Activated CD4-positive, alpha-beta T cell treated with anti-CD3 and anti-CD28 coated beads for 36 hours (primary cell): ENCODE measurements at places on chromosomes 4 and X. TPM values are rescaled to one million over a fixed set of nuclear protein-coding genes. Genes with fewer than 3 reads are reported as not detected.
A peak's percentile ranks its signal among the peaks of the same experiment; 100 is the strongest.

GRCh38 chrX:112368371-112368770 is 285.8 kb upstream of the TRPC5 start:
- no peaks in the 10 kb centered on the region for H3K4me1 ChIP-seq
- no peak for DNase-seq
- no peak overlapping the region for H3K27ac ChIP-seq

DNA sequence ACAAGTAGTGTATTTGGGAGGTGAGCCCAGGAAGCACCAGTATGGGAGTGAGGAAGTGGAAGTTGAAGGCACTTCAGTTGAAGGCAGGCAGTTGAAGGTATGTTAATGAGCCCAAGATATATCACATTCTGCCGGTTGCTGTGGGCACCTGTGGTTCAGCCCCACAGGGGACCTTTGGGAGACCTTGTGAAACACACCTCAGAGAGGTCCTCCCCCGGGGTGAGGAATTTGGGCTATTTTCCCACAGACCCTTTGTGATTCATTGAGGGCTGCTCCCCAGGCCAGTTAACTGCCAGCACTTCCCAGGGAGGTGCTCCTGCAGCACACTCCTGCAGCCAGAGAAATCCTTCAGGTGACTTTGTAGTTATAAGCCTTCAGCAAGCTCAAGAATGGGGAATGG is 45.9 kb downstream of the PTCHD1 start:
- no peak overlapping the region for H3K27ac ChIP-seq
- H3K27me3 ChIP-seq = peaks cover 7% of the 10 kb centered on the region
- H3K4me3 ChIP-seq = no peak overlapping the region
- peaks cover 7% of the 10 kb centered on the region for H3K4me1 ChIP-seq
- H3K36me3 ChIP-seq = no peaks in the 10 kb centered on the region

DNA sequence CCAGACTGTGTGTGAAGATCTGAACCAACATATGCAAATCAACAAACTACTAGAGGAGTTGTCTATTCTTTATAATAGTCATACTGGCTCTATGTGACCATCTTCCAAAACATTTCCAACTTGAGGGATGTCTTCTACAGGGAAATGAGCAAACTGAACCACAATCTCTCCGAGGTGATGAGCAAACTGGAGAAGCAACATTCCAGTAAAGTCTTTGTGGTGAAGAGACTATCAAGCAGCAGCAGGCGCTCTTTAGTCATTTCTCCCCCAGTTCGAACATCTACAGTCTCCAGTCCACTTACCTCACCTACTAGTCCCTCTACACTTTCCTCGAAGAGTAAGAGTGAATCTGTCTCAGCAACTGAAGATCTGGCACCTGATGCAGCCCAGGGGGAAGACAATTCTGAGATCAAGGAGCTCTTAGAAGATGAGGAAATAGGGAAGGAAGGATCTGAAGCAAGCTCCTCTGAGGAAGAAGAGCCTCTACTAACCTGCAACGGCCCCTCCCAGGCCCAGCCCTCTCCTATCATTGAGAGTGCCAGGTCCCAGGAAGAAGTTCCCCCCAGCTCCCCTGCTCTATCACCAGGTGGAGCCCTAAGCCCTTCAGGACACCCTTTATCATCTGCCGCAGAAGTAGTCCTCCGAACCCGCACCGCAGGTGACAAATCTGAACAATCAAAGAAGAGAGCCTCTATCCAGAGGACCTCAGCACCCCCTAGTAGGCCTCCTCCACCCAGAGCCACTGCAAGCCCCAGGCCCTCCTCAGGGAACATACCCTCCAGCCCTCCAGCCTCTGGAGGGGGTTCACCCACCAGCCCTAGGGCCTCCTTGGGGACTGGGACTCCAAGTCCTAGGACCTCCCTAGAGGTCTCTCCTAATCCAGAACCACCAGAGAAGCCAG is 98.1 kb downstream of the HNRNPD start:
- DNase-seq = no peak
- no peak overlapping the region for H3K27ac ChIP-seq
- H3K4me1 ChIP-seq = peaks cover 19% of the 10 kb centered on the region
- H3K4me3 ChIP-seq = no peak overlapping the region
- no peaks in the 10 kb centered on the region for H3K36me3 ChIP-seq

- no peaks in the 10 kb centered on the region for H3K27me3 ChIP-seq
- no peak overlapping the region for H3K4me3 ChIP-seq
- H3K4me1 ChIP-seq = no peaks in the 10 kb centered on the region
- DNase-seq = no peak
- no peaks in the 10 kb centered on the region for H3K36me3 ChIP-seq
- H3K27ac ChIP-seq = no peak overlapping the region
Observed at GRCh38 chr4:1099684-1100335, 13.6 kb downstream of the RNF212 start.

Gene EDA2R
- 0.93 TPM for total RNA-seq

- peak within 1 kb of the TSS; percentile 87 for H3K27ac ChIP-seq
- peak within 1 kb of the TSS; percentile 87 for H3K4me3 ChIP-seq
- peaks cover 14% of the 10 kb centered on the region for H3K4me1 ChIP-seq
- no peaks in the 10 kb centered on the region for H3K27me3 ChIP-seq
- H3K36me3 ChIP-seq = no peaks in the 10 kb centered on the region
- DNase-seq = peak; percentile 79
Observed at GRCh38 chrX:93673056-93673868, at the start of gene NAP1L3. Gene NAP1L3 (minus strand): TSS chrX:93673578. CDS start chrX:93673304, 274 bp downstream.

DNA sequence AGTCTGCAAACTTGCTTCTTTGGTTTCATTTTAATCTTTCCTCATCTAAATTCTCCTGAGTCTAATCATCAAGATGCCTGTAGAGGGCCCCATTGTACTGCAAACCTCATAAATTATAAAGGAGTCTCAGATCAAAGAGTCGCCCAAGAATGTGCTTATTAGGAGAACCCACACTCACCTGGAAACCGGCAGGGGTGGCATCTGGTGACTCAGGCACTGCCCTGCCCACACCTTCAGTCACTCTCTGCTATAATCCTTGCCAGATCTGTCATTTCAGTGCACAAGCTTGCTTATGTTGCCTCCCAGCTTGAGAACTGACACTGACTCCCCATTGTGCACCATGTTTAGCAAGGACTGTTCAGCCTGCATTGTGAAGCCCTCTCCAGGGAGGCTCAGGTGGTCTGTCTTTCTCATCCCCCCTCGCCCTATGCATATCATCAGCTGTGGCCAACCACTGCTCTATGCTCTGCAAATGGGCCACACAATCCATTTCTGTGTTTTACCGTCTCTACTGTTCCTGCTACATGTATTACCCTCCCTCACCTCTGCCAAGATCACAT is 12.4 kb downstream of the EPGN start:
- no peak overlapping the region for H3K27ac ChIP-seq
- H3K36me3 ChIP-seq = no peaks in the 10 kb centered on the region
- H3K4me1 ChIP-seq = peaks cover 5% of the 10 kb centered on the region
- DNase-seq = peak; percentile 66
- H3K4me3 ChIP-seq = no peak overlapping the region
- H3K27me3 ChIP-seq = peaks cover 2% of the 10 kb centered on the region

Gene GPR119
- total RNA-seq = not detected

Gene HTR2C
- not detected for total RNA-seq

DNA sequence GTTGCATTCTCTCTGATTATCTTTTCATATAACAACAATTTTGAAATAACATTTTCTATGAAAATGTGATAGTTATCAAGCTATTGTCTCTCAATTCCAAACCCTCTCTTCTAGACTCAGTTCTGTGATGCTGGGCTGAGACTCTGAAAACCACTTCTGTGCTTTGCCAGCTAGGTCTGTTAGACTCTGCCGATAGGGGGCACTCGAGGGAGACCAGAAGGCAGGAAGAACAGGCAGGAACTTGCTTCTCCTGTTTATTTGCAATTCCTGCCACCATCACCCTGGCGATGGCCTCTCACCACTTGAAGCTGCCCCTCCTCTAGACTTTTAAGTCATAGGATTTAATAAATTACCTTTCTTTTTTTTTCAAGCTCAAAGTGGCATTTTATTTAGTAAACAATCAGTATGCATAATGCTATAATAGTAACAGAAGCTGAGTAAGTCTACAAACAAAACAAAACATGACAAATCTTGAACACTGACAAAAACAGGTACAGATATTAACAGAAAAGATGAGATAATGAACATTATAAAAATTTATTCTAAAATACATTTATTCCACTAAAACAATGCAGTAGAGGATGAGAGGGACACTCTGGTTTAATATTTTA is 49.7 kb downstream of the RASL11B start:
- no peaks in the 10 kb centered on the region for H3K27me3 ChIP-seq
- H3K4me3 ChIP-seq = no peak overlapping the region
- H3K27ac ChIP-seq = no peak overlapping the region
- peaks cover 1% of the 10 kb centered on the region for H3K4me1 ChIP-seq
- peaks cover 15% of the 10 kb centered on the region for H3K36me3 ChIP-seq

Gene TCP11X2
- not detected for total RNA-seq

- peak; percentile 11 for DNase-seq
- no peaks in the 10 kb centered on the region for H3K36me3 ChIP-seq
- H3K27me3 ChIP-seq = peaks cover 2% of the 10 kb centered on the region
- no peak overlapping the region for H3K4me3 ChIP-seq
Observed at GRCh38 chrX:15349046-15349445, 13.7 kb upstream of the PIGA start.

Gene PDHA1
- 217 TPM for total RNA-seq

- H3K4me3 ChIP-seq = peak overlapping the region; percentile 48
- peaks cover 41% of the 10 kb centered on the region for H3K4me1 ChIP-seq
- DNase-seq = no peak
- H3K27me3 ChIP-seq = no peaks in the 10 kb centered on the region
Observed at GRCh38 chr4:158778156-158778711, 9.4 kb downstream of the FNIP2 start.

DNA sequence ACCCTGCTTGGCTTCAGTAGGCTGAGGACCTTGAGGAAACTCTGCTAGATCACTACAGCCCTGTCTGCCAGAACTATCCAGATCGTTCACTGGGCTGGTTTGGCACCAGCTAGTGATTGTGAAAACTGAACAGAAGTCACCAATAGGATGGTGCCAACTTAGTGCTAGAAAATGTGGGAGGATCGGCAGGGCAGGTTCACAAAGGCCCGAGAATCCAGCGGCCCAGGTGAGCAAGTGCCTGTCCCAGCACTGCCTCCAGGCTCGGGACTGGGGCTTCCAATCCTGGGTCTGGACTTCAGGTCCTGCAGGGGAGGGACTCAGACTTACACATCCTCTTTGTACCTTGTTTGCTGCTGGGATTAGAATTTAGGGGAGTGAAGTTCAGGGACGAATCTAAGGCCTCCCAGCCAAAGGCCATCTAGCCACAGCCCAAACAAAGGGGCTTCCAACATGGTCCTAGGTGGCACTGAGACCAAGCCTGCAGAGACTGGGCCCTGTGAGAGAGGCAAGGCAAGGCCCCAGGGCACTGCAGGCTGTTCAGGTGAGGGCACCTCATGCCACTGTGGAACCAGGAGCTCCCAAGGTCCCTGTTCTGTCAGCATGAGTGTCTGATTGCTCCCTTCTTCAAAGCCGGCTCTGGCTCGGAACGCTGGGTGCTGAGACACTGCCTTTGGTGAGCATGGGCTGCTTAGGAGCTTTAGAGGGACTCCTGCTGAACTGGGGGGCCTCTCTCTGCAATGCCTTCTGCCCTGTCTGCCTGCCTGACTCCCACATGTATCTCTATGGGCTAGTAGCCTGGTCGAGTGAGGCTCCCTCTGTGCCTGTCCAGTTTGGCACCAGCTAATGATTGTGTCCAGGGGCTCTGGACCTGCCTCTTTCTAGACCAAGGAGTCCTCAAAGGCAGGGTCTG is 20.7 kb upstream of the ZNF185 start:
- no peaks in the 10 kb centered on the region for H3K36me3 ChIP-seq
- no peak overlapping the region for H3K27ac ChIP-seq
- H3K27me3 ChIP-seq = no peaks in the 10 kb centered on the region
- peaks cover 2% of the 10 kb centered on the region for H3K4me1 ChIP-seq
- H3K4me3 ChIP-seq = no peak overlapping the region

Gene ARHGAP36
- total RNA-seq = not detected

- no peak overlapping the region for H3K4me3 ChIP-seq
- H3K27ac ChIP-seq = no peak overlapping the region
- no peaks in the 10 kb centered on the region for H3K4me1 ChIP-seq
- H3K36me3 ChIP-seq = no peaks in the 10 kb centered on the region
Observed at GRCh38 chr4:127509155-127509554, 123.6 kb upstream of the INTU start.

DNA sequence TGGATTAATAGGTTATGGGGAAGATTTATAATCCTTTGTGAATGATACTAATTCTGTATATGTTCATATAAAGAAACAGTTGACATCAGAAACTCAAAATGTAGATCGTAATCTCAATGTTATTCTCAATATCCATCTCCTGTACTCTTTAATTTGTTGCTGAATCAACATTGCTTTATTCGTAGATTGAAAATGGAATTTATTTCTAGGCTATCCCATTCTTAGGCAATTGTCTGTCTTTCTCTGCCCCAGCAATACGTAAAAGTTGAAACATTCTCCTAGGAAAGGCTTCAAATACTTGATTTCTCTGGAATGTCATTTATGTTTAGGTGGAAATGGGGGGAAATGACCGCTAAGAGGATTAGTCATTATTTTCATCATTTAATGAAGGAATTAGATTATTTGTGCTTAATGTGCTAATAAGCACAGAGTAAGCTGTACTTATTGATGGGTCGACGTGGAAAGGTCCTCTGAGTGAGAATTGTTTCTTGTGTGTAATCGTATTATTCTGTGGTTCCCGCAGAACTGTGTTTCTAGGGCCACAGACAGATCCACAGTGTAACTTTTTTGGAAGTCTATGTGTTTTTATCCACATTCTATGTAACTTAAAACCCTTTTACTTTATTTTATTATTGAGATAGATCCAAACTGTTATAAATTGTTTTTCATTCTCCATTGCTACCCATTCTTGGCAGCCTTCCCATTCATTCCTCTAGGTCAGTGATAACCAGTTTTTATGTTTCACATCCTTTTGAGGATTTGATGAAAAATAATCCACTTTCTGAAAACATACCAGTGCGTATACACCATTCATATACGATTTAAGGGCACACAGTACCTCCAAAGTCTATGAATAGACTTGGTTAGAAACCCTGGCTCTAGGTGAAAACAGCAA is 262.9 kb downstream of the ARHGAP10 start:
- no peak overlapping the region for H3K27ac ChIP-seq
- no peaks in the 10 kb centered on the region for H3K27me3 ChIP-seq
- no peak for DNase-seq
- H3K36me3 ChIP-seq = no peaks in the 10 kb centered on the region

DNA sequence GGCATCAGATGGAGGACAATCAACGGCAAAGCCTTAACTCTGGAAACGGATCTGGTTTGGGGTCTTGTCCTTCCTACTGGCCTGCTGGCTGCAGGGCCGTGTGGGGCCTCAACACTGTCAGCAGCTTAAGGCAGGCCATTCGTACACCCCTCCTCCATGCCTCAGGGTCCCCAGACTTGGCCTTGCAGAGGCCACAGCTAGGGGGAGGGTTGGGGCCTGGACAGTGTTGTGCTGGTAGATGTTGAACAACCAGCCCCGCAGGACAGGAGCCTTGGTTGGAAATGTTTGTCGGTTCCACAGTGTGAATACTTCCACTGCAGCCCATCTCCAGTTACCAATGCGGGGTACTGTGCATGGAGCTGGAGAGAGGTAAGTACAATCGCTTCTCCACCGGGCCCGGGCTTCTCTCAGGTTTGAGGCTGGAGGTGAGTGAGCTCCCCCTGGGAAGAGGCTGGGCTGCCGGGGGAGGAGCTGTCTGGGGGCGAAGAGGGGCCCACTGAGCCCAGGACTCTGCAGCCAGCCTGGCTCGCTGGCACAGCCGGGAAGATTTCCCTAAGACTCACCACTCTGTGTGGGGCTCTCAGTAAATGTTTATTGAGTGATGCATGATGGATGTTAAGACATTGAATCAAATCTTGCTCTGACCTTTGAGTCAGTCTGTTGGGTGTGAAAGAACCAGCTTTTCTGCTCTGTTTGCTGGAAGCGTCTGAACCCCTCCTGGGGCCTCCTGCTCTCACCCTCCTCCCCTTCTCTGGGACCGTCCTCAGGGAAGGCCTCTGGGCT is 19.7 kb upstream of the GPR78 start:
- H3K4me3 ChIP-seq = no peak overlapping the region
- no peaks in the 10 kb centered on the region for H3K4me1 ChIP-seq
- H3K27ac ChIP-seq = no peak overlapping the region
- peaks cover 2% of the 10 kb centered on the region for H3K27me3 ChIP-seq
- no peaks in the 10 kb centered on the region for H3K36me3 ChIP-seq
- DNase-seq = no peak
